NCI-H1694 treated with DMSO at 0.1 percent for 48 hours (cell line): ENCODE measurements at places on chromosomes 13 and 19.
A peak's percentile ranks its signal among the peaks of the same experiment; 100 is the strongest.

DNA sequence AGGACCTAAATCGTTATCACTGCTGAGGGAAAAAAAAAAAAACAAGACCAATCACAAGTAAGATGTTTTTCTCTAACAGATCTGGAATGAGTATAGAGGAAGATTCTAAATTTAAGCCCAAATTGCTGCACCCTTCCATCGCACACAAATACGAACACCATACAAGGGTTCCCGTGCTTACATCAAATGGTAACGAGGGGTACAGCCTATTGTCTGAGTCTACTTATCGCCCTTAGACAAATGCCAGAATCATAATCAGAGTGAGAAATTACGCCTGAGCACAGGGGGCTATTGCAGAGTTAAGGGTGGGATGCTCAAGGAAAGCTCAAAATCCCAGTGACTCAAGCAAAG is 603 bp downstream of the ZC3H13 start:
- DNase-seq: no peak

- no peak for DNase-seq
Measured at GRCh38 chr13:112245989-112246388, 130.2 kb upstream of the SPACA7 start.

- DNase-seq: no peak
Measured at GRCh38 chr19:280541-281009, 10.6 kb downstream of the PLPP2 start.

DNA sequence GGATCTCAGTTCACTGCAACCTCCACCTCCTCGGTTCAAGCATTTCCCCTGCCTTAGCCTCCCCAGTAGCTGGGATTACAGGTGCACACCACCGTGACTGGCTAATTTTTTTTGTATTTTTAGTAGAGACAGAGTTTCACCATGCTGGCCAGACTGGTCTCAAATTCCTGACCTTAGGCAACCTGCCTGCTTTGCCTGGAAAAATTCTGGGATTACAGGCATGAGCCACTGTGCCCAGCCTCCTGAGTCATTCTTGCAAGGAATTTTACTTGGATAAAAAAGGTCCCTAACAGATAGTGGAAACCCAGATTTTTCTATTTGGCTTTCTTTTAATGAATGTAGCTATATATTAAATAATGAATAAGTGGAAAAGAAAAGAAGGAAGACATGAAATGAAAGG is 449.9 kb upstream of the ATXN8OS start:
- DNase-seq: no peak

DNA sequence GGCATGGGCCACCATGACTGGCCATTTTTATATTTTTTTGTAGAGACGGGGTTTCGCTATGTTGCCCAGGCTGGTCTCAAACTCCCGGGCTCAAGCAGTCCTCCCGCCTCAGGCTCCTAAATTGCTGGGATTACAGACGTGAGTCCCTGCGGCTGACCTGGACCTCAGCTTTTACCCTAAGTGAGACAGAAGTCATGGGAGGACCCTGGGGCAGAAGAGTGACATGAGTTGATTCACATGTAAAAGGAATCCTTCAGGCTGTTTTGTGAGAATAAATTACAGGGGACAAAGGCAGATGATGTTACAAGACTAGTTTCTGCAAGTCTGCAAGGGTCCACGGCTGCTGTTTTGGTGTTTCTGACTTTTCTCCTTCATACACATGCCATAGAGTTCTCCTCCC is 2.6 kb upstream of the BCAM start:
- no peak for DNase-seq

GRCh38 chr13:25687471-25688225 is 315.9 kb downstream of the ATP8A2 start:
- peak; percentile 15 for DNase-seq
